ENCODE measurements at places on chromosomes 7 and 10.
A peak's percentile ranks its signal among the peaks of the same experiment; 100 is the strongest.

GRCh38 chr10:88062385-88062784, 199.0 kb downstream of the PTEN start:
- DNase-seq = no peak

DNA sequence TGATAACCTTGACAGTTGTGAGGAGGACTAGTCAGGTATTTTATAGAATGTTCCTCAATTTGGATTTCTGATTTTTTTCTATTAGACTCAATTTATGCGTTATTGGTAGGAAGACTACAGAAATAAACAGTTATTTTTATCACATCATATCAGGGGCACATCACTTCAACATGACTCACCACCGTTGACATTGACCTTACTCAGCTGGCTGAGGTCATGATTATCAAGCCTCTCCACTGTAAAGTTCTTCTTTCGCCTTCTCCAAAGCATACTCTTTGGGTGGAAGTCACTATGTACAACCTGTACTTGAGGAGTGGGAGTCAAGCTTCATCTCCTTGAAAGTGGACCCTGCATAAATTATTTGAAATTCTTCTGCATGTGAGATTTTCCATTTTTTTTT, 194.3 kb upstream of the IGFBP3 start:
- DNase-seq = no peak

DNA sequence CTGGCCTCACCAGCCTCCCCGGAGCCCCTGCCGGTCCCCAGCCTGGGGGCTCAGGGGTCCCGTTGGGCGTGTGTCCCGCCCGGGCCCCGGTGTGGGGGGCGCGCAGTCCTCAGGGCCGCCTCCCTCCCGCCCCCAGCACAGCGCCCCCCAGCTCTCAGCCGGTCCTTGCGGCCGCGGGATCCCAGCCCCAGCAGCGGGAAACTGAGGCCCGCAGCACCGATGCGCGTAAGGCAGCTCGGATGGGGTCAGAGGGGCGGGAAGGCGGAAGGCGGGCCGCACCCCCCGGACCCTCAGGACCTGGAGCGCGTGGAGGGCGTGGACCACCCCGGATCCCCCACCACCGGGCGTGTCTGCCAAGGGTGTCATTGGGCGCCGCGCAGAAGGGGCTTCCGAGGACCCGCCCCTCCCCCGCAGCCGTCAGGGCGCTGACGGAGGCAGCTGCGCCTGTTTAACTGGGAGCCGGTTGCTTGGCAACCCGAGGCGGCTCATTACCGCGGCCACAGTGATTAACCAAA, 14.9 kb downstream of the UNCX start:
- no peak for DNase-seq

DNA sequence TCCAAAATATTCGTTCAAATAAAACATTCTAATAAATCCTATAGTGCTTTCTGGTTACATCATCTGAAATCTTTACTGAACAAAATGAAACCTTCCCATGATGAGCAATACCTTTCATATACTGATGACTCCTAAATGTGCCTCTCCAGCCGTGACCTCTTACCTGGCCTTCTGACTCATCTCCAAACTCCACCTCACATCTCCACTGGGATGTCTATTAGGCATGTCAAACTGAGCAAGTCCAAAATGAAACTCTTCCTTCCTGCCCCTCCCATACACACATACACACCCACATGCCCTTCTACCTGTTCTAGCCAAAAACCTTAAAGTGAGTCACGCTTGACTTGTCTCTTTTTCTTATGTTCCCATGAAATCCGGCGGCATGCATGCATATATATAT, 22.9 kb downstream of the GSAP start:
- peak; percentile 88 for DNase-seq

GRCh38 chr10:103396789-103397087, 312 bp downstream of the PDCD11 start:
- DNase-seq = no peak

DNA sequence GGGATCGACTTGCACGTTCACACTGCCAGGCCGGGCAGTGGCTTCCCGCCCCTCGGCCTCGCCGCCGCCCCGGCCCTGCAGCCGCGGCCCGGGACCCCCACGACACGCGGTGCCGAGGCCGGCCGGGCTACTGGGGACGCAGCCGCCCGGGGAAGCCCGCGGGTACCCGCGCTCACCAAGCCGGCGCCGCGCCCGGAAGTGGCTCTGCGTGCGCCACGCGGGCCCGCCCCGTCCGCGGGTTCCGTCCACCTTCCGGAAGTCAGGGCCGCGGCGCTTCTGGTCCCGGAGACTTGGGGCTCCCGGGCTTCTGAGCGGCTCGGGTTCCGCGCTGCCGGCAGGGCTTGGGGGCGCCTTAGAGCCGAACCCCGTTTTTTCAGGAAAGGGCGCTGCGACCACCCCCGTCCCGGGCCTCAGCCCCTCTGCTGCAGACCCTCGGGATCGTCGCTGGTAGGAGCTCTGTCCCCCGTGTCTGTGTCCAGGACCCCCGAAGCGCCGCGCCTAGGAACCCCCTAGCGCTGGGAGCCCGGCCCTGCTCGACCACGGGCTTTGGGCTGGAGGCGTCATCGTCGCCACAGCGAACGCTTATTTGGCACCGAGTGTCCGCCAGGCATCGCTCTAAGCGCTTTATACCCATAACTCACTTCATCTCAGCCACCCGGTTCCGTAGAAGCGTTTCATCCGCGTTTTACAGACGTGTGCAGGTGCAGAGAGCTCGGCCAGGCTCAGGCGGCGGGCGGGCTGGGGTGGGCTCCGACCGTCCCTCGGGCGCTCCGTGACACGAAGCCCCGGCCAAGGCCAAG, at the start of gene PSMG3:
PSMG3 (minus strand) TSS at position 200 of the 800 bp plus-strand sequence. CDS start 693 bp downstream, outside the sequence.
- DNase-seq = peak; percentile 79

DNA sequence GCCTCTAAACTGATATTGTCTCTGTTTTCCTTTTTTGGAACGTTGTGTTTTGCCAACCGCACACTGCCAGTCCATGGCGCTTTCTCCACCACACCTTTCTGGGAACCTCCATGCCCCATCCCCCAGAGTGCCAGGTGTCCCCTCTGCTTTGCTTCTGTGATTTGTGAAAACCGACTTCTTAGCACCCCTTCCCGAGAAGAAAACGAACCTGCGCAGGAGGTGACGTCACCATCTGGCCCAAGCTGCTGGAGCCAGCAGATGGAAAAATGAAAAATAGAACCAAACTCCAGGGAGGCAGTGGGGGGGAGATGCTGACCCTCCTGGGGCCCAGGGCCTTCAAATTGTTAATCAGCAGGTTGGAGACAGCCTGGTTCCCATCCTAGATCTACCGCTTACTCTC, 103.8 kb downstream of the HTR5A start:
- no peak for DNase-seq

GRCh38 chr7:1563981-1564602, 5.7 kb downstream of the PSMG3 start:
- no peak for DNase-seq

GRCh38 chr7:104124469-104124868, 83.3 kb downstream of the ORC5 start:
- no peak for DNase-seq

DNA sequence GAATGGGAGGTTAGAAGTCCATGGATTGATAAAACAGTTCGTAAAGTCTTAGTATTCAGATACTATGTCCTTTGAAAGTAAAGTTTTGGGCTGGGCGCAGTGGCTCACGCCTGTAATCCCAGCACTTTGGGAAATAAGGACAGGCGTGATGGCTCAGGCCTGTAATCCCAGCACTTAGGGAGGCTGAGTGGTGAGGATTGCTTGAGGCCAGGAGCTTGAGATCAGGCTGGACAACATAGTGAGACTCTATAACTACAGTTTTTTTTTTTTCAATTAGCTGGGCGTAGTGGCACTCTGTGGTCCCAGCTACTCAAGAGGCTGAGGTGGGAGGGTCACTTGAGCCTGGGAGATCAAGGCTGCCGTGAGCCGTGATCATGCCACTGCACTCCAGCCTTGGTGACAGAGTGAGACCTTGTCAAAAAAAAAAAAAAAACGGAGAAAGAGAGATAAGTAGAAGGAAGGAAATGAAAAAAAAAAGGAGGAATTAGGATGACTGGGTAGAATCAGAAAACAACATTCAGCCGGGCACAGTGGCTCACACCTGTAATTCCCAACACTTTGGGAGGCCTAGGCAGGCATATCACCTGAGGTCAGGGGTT, 25.7 kb upstream of the AGFG2 start:
- no peak for DNase-seq

GRCh38 chr7:44616545-44616944, 10.1 kb downstream of the OGDH start:
- DNase-seq = no peak

GRCh38 chr7:4702961-4703512, 20.9 kb downstream of the FOXK1 start:
- DNase-seq = no peak

- no peak for DNase-seq
Measured at GRCh38 chr7:35604595-35604994, 90.3 kb downstream of the HERPUD2 start.

DNA sequence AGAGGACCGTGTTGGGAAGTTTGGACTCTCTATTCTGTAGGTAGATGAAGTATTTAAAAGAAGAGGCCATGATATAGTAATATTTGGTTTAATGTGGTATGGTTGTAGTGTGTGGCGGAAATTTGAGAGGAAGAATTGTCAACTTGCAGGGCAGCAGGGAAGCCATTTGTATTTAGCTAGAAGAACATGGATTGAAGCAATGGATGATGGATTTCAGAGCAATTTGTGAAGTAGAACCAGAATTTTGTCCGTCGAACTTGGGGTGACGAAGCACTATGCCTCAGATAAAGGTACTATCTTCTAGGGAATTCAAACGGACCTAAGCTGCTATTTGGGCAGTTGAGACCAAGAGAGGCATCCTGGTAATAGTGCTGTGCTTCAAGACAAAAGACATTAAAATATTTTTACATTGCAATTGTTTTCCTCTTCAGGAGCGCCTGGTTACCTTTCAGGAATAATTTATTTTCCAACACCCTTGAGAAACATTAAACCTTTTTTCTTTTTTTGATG, 615 bp upstream of the WBP1L start:
- no peak for DNase-seq

- DNase-seq = no peak
Measured at GRCh38 chr7:24582166-24582565, 8.9 kb downstream of the PALS2 start.

DNA sequence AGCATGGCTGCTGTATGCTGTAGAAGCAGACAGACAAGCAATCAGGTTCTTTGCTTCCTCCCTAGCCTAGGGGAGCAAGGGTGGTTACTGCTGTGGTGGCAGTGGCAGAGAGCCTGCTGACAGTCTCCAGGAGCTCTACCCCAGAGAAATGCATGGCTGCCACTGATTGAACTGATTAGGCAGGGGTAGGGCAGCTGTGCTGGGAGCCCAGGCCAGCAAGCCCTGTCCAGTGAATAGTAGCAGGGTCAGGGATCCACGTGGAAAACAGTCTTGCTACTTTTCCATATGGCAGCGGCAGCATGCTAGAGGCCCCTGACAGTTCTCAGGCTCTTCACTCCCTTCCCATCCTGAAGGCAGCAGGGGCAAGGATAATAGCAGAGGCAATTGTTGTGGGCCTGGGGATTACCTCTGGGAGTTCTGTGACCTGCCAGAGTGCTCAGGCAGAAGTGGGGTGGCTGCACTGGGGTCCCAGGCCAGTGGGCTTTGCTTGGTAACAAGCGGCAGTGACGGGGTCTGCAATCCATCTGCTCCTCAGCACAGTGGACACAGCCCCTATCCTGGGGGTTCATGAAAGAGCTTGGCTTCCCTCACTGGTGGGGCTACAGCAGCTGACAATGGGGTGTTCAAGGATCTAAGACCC, 558.8 kb upstream of the GHITM start:
- no peak for DNase-seq

DNA sequence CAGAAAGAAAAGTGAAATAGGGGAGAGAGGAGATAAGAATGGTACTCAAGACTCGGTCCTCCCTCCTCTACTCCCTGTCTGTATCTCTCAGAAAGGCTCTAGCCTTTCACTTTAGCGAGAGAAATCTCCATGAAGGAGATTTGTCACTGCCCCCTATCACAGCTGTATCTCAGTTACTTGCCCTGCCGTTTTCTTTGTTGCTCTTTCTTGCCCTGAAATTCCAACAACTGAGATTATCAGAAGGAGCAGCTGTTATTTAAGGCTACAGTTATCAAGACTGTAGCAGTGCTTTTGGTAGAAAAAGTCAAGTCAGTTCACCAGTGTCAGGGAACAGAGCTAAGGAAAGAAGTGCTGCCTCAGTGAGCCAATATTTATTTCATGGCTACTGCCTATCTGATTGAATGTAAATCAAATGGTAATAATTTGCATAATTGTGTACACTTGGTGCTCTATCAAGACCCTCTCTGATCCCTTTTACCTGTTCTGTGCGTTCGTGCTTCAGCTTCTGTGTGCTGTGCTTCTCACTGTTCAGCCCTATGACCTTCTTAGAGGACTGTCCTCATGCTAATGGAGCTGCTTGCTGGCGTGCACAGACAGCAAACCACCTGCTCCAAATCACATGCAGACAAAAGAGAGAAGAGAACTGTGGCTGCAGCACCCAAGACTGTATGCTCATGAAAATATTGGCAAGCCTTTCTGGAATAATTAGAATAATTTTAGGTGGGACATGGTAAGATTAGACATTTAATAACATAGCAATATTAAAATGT, 180.2 kb upstream of the FAM3C start:
- no peak for DNase-seq

- DNase-seq = no peak
Measured at GRCh38 chr7:87128861-87129267, 23.4 kb upstream of the DMTF1 start.

- no peak for DNase-seq
Measured at GRCh38 chr10:22133749-22134624, 83.8 kb downstream of the EBLN1 start.

DNA sequence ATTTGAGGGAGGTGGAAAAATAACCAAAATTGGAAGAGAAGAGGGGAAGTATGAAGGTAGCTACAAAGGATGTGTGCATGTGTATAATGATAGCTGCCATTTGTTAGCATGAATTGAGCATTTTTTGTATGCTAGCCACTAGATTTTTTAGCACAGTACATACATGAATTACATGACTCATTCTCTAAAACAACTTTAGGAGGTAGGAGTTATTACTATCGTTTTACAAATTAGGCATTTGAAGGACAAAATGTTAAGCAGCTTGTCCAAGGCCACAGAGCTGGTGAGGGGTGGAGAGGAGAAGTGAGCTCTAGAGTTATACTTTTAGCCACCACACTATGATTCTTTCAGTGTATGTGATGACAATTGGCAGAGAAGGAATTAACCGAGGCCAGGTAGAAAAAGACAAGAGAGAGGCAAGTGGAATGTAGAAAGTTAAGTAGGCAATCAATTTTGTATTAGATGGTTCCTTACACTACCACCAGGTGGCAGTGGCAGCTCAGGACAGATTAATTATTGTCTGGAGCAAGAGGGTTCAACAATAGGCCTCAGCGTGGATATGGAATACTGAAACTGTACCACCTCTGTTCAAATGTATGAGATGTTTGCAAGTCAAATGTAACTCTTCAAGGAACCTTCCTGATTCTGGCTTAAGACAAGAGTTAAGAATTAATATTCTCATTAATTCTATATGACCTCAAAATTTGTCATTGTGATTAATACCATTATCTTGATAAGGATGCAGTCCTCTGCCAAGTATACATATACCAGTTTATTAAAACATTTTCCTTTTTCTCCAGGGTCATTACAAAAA, 128.0 kb downstream of the MBL2 start:
- DNase-seq = peak; percentile 58

DNA sequence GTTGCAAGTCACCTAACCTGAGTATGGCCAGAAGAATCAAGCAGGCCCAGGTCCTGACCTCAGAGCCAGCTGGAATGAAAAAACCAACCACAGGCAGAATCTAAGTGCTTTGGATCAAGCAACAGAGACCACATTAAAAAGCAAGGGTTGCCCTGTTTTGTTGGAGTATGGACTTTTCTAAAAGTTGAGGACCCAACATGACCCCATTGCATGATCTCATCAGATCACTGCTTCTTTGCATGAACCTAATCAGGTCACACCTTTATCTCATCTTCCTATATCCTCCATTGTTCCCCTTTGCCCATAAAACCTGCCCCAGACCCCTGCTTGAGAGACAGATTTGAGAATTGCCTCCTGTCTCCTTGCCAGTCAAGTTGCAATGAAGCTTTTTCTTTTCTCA, 11.6 kb upstream of the SNX10 start:
- DNase-seq = no peak
